ENCODE measurements at places on chromosomes 5 and 9.

GRCh38 chr5:179698935-179699615, at the start of gene CANX:
Gene CANX, plus strand, starts transcription at chr5:179698967. Its CDS starts 6,715 bp downstream, at chr5:179705682.
- no peak for DNase-seq

- DNase-seq: no peak
These were observed 3.7 kb downstream of the ROPN1L start for GRCh38 chr5:10445352-10445751.

DNA sequence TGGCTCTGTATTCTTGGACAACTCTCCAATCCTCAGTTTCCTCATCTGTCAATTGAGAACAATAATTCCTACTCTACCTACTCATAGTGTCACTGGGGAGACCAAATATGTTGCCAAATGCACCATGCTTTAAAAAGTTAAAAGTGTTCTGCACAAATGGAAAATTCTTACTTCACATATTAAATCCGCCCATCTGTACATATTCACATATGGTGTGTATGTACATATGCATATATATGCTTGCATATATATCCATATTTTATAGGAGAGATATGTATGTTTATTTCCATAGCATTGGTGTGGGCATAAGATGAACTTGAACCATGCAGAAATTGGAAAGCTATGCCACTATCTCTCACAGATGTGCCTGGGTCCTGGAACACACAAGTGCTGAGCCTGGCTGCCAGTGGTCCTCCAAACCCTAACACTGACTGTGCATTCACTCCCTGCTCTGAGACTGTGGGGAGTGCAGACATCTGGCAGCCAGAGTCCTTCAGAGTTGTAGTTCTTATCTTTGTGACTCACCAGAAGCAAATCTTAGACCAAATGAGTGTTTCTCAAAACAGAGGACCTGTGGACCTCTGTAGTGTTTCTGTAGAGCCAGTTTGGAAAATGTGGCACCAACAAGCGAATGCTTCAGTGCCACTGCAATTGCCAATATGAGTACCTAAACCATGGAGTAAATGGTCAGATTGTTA, 168.7 kb downstream of the GRIA1 start:
- peak; percentile 36 for DNase-seq

GRCh38 chr9:959914-960313, 16.5 kb upstream of the DMRT3 start:
- DNase-seq: no peak

GRCh38 chr5:135608761-135609443, 30.1 kb upstream of the CXCL14 start:
- no peak for DNase-seq

DNA sequence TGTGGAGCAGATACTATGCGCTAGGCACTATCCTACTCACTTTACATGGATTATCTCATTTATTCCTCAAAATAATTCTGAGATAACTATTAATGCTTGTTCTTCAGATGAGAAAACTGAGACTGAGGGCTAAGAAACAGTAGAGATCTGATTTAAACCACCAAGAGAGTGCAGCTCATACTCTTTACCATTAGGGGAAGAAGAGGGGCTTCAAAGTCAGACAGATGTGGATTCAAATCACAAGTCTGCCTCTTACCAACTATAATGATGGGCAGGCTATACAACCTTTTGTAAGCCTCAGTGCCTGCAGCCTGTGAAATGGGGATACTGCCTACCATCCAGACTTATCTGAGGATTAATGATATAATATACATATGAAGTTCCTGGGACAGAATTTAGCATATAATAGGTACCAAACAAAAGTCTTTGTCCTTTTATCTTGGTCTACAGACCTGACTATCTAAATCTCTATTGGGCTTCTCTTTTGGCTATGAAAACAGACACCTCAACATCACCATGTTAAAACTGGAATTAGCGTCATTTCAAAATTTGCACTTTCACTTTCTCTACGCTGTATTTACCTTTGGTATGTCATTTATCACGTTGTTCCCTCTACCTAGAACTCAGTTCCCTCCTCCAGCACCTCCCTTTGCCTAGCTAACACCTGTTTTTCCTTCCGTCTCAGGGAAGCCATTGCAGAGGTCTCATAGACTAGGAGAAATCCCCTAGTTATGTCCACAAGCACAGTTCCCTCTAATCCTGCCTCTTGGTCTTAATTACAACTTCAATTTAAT, 13.8 kb upstream of the TMEM267 start:
- no peak for DNase-seq

GRCh38 chr5:14508046-14508445, 73.5 kb upstream of the OTULINL start:
- DNase-seq: no peak

DNA sequence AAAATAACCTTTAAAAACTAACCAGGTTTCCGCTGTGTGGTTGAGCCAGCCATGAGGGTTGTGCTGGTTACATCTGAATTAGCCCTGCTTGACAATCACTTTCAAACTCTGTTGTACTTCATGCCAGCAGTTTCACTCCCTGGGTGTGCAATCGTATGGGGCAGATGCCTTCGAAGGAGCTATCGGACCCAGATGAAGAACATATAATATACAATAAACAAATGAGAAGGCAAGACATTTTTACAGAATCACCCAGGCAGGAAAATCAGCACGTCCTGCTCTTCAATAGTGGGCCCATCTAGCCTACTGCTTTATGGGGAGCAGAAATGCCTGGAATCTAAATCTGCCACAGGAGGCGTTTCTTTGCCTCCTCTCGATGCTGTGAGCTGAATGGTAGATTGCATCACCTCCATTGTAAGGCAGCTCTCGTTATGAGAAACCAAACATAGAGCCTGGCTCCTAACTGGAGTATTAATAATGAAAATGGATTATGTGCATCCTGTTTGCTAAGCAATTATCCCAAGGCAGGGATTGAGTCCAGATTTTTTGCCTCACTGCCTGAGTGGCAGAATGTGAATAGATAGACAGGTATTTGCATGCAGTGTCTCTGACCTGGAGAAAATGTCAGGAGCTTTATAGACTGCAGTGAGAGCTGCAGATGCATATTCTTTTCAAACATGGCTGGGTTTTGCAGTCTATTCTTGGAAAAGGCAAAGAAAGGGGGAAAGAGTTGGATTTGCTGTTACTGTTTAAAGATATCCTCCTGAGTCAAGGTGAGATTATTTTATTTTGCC, 143.3 kb upstream of the SMARCA2 start:
- no peak for DNase-seq

- peak; percentile 46 for DNase-seq
These were observed 491.1 kb downstream of the ENC1 start for GRCh38 chr5:74149395-74149794.

GRCh38 chr9:135215571-135216161, 128.2 kb downstream of the OLFM1 start:
- no peak for DNase-seq

GRCh38 chr5:127519527-127519926, 2.1 kb downstream of the PRRC1 start:
- DNase-seq: no peak

- no peak for DNase-seq
These were observed 586.4 kb downstream of the ACTL7B start for GRCh38 chr9:108269371-108269770.

GRCh38 chr5:179680780-179681401, at the start of gene CBY3:
Gene CBY3, minus strand, starts transcription at chr5:179681034. Its CDS starts 116 bp downstream, at chr5:179680918.
- no peak for DNase-seq
